Pulmonary artery endothelial cell (primary cell): ENCODE measurements at places on chromosomes 3 and 15. TPM values are rescaled to one million over a fixed set of nuclear protein-coding genes. Genes with fewer than 3 reads are reported as not detected.

DNA sequence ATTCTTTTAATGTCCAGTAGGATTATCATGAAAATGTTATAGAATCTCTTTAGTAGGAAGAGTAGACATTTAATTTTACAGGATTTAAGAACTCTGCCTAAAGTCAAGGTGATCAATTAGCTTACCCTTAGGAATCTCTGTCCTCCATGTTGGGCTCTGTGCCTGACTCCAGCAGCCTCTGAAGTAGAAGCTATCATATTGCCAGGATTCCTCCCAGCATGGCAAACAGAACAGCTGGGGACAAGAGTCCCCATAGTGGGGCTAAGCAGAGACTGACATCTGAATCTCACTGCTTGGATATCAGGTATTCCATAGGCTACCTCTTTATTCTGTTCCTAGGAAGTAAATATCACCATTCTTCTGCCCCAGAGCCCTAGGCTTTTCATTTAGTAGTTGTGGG lies 1.5 kb downstream of the SLC15A2 start:
- no peak for DNase-seq

DNA sequence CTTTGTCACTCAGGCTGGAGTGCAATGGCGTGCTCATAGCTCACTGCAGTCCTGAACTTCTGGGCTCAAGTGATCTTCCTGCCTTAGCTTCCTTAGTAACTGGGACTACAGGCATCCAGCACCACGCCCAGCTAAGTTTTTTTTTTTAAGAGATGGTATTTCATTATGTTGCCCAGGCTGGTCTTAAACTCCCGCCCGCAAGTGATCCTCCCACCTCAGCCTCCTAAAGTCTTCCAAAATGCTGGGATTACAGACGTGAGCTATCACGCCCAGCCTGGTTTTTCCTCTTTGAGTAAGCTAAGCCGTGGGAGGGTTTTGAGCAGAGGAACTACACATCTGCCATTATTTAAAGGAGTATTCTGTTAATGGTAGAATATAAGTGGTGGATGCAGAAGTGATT lies 7.4 kb upstream of the LRRFIP2 start:
- DNase-seq: no peak

DNA sequence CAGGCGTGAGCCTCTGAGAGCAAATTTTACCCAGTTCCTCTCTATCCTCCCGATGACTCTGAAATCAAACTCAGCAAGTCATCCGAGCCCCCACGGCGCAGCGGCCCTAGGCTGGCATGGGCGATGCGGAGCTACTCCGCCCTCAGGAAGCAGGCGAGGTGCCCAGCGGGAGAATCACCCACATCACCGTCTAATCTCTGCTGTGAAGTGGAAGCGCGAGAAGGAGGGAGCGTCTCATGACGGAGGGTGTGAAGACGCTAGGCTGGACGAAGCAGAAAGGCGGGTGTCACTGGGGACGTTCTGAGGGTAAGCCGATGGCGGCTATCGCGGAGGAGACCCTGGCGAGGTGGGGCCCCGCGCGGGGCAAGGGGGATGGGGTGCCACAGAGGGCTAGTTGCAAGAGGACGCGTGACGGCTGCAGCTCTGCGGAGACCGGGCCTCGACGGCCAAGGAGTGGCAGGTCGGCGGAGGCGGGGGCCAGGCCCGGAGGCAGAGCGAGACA lies 9.1 kb upstream of the GNAI2 start:
- no peak for DNase-seq

DNA sequence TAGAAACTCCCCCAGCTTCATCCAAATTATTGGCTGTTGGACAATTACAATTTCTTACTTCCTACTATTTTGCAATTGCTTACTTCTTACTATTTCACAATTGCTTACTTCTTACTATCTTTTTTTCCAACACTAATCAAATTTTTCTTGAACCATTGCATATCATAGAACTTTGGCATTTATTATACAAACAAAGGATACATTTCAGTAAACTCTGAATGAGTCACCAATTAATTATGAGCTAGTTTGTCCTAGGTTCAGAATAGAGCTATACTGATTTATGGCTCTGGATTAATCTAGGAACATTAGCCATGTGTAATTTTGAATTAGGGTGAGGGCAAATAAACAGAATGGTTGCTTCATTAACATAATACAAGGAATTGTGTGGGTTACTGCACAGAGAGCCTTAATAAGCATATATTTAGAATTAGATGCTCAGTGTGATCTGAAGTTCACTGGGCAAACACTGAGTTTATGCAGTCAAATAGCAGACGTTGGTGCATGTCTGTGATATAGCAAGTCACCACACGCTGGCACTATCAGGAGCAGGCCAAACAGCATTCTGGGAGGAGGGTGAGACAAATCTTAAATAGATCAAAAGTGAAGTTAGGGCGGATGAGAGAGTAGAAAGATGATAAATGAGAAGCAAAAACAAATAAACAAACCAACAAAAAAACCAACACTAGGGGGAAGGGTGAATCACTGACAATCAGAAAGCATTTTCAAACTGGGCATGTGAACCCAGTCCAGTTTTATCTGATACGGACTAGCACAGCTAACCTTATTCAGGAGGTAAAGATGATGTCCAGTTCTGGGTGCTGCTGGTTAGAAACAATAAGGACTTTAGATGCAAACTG lies 21.5 kb downstream of the GABRR3 start:
- no peak for DNase-seq

DNA sequence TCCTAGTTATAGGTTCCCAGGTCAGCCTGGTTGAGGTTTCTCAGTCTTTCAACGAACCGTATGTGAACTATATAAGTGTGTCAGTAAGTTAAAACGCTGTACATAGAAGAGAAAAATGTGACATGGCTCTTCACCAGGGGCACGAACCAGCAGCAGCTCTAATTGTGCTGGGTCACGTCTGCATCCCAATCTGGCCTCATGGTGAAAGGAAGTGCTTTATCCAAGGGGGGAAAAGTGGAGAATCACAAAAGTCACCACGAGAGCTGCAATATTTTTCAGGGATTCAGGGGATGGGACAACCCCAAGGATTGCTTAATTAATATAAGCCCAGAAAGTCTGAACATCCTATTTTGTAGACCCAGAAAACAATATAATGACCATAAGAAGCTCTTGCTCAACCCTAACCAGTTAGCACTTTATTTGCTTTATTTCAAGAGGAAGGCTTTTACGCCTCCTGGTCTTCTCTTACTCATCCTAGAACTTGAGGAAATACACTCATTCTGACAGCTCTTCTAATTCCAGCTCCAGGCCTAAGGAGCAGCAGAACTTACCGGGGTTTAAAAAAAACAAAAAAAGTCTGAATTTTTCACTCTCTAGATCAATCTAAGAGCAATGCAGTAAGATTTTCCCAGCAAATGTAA lies 16.5 kb downstream of the ANXA2 start:
- DNase-seq: no peak

DNA sequence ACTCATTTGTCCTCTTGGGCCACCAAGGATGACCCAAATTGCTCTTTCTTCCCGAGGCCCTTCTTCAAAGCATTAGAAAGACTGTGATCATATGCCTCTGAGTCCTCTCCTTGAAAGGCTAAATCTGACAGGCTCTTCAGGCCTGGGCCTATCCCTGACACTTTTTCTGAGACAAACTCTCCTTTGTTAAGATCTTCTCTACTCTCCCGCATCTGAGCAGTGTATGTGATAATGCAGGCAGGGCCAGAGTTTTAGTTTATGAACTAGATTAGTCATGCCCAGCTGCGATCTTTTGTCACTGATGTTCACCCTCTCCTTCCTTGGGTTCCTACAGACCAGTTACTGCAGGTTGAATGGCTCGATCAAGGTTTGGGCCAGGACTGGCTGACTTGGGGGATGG lies 39.2 kb downstream of the MASP1 start:
- DNase-seq: no peak

- DNase-seq: no peak
These were observed 22.5 kb downstream of the DMXL2 start for GRCh38 chr15:51600114-51600513.

The CLEC3B gene
- total RNA-seq: 0.11 and 0.26 TPM in 2 replicates

DNA sequence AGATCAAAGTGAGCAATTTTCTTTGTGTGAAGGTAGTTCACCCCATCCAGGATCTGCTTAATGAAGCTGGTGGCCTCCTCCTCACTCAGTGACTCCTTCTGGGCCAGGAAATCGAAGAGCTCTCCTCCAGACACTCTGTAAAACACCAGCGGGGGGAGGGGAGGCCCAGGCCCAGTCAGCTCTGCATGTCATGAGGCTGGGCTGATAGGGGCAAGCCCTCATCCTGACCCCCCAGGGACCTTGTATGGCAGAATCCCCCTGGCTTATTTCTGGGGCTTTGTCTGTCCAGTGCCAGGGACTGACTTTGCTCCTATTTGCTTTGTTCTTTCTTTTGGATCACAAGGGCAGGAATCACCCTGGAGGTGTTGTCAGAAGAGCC lies 74.9 kb downstream of the DAPK2 start:
- DNase-seq: no peak

The FOXB1 gene
- not detected in 2 replicates for total RNA-seq

DNA sequence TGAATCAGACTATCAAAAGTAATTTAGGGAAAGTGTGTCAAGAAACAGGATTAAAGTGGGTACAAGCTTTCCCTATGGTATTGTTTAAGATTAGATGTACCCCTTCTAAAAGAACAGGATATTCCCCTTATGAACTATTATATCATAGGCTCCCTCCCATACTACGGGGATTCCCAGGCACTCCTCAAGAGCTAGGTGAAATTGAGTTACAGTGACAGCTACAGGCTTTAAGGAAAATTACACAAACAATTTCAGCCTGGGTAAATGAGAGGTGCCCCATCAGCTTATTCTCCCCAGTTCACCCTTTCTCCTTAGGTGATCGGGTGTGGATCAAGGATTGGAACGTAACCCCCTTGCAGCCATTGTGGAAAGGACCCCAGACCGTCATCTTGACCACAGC lies 240.8 kb upstream of the CNTN6 start:
- DNase-seq: no peak

DNA sequence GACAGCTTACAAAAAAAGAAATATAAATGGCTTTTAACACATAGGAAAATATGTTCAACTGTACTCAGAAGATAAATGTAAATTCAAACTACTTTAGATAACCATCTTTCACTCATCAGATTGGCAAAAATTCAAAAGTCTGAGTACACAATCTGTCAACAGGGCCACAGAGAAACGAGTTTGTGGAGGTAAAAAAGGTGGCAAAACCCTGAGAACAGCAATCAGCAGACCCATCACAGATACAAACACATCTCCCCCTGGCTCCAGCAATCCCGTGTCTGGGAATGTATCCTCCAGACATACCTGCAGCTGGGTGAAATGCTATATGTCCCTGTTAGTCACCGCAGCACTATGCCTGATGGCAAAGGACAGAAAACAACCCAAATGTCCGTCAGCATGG lies 149.5 kb downstream of the OSBPL10 start:
- DNase-seq: no peak

DNA sequence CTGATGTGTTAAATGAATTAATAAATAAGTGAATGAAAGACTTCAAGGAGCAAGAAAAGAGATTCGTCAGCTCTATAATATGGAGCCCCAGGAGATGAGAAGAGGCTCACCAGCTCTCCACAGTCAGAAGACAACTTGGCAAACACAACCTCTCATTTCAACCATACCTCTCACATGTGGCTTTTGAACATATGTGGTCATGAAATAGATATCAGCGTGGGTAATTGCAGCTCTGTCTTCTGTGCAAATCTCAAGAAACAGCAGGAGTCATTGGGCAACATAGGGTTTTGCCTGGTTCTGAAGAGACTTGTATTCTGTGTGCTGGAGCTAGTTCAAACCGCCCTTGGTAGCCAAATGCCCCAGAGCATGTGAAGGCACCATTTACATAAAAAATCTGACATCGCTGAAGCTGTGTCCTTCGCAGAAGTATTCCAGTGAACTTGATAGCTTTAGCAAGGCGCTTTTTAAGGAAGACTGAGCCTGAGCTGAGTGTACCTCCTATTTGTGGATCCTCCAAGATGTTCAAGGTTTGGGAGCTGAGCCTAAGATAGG lies 8.4 kb downstream of the CX3CR1 start:
- DNase-seq: no peak

The DOCK3 gene
- total RNA-seq: under 0.01 and 0.04 TPM in 2 replicates

GRCh38 chr3:30632065-30632464 lies 25.7 kb downstream of the TGFBR2 start:
- no peak for DNase-seq

- DNase-seq: no peak
These were observed 335.5 kb downstream of the IL5RA start for GRCh38 chr3:2774481-2775249.
